NCI-H460 (cell line): ENCODE measurements at places on chromosomes 7 and 10. TPM values are rescaled to one million over a fixed set of nuclear protein-coding genes. Genes with fewer than 3 reads are reported as not detected.

DNA sequence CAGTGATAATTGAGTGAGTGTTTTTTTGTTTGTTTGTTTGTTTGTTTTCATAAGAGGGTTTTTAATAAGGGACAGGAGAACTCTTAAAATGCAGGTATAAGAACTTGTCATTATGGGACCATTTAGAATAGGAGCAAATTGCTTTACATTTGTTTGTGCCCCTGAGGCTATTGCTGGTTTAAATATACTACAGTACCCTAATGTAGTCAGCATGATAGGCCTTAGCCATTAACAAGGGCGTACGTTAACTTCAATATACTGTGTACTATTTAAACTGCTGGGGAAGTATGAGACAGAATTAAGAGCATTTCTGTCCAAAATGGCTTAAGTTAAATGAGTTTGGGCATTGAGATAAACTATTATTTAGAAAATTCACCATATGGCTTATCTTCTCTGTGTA is 26.2 kb downstream of the PRKAR2B start:
- no peak for DNase-seq

GRCh38 chr10:119252051-119252465 is 44.7 kb downstream of the GRK5 start:
- no peak for DNase-seq

GRCh38 chr7:91043924-91044645 is 220.1 kb upstream of the FZD1 start:
- no peak for DNase-seq

Gene LEP
- not detected in 2 replicates for total RNA-seq

Gene A1CF
- total RNA-seq: not detected in 2 replicates
